NCI-H1436 treated with DMSO at 0.1 percent for 48 hours (cell line): ENCODE measurements at places on chromosomes 16 and 17.

DNA sequence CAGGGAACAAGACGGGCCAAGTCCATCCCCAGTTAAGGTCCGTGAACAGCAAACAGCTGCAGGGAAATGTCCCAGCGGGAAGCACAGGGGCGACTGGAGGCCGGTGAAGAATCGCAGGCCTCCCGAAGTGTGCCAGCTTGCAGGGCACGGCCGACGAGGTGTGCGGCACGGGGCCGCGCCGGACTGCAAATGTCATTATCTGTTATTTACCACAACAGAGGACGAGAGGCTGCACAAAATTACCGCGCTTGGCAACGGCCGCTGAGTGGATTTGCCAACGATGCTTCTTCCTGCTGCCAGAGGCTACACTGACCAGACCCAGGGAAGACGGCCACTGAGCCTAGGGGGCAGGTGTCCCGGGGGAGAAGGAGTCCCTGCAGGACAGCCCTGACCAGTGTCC, 53.1 kb downstream of the RPH3AL start:
- DNase-seq, result no peak

DNA sequence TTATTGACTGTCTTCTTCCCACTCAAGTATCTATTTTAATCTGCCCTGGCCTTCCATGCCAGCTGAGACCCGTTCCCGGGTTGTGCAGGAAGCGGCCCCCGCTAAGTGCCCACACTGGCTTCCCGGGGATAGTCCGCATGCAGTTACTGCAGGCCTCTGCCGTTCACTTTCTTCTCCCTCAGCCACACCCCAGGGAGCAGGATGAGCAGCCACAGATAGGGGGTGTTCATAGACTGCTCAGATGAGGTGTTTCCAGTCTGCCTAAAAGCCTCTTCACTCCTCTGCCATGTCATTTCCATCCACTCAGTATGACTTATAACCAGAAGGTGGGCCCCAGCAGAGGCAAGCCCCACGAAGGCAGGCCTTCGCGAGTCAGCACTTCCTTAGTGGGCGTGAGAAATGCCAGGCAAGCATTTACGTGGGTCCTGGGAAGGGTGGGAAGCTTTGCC, 7.7 kb downstream of the MED9 start:
- no peak for DNase-seq

GRCh38 chr17:28841901-28842281, 699 bp downstream of the FAM222B start:
- DNase-seq, result no peak

GRCh38 chr17:81387100-81388090, 7.9 kb upstream of the BAHCC1 start:
- no peak for DNase-seq

DNA sequence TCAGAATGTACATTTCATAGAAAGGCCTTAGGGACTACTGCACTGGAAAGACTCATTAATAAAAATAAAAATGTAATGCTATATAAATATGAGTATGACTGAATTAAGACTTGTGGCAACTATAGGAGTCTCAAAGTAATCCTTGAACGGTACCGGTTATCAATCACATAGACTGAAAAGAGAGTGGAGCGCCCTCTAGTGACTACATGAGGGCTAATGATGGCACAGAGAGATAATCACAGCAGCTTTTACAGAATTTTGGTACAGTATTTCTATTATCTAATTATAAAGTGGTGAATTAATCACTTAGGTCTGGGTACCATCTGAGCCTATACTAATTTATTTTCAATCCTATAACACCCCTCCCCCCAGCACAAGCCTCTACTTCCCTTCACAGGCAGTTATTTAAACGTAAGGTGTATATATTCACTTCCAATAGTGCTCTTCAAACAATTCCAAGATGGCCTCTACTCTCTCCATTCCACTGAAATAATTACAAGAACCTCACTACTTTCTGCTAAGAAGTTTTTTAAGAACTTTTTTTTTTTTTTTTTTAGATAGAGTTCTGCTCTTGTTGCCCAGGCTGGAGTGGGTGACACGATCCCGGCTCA, 40.7 kb upstream of the ANKFY1 start:
- no peak for DNase-seq

DNA sequence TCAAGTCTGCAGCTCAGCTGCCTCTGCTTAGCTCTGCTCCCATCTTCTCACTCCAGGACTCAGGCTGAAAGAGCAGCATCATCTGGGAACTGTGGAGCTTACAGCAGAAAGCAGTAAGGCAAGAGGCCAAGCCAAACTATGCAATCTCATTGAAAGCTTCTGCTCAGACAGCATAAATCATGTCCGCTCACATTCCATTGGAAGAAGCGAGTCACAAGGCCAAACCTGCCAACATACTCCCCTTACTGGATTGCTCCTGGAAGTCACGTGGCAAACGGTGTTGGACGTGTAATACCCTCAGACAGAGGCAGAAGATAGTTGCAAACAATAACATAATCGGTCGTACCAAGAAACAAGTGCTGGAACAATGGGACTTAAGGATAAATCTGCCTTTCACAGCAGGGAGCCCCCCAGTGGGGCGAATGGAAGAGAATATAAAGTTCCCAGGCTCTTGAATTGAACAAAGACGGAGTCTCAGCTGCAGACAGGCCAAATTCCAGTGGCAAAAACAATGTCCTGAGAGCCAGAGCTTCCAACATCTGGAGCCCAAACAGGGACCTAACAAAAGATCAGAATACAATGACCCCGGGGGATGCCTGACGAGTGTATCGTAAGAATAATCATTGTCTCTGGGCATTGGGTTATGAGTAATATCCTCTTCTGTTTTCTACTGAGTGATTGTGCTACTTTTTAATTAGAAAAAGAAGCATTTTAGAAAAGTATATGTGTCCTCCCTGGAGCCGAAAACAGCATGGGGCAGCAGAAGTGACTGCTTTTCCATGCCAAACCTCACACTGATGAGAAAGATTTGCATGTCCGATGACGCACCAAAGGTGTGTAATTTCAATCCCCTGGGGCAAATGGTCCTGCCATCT, 68.4 kb downstream of the CMC2 start:
- no peak for DNase-seq

GRCh38 chr16:78763821-78764440, 664.5 kb downstream of the WWOX start:
- DNase-seq, result no peak

DNA sequence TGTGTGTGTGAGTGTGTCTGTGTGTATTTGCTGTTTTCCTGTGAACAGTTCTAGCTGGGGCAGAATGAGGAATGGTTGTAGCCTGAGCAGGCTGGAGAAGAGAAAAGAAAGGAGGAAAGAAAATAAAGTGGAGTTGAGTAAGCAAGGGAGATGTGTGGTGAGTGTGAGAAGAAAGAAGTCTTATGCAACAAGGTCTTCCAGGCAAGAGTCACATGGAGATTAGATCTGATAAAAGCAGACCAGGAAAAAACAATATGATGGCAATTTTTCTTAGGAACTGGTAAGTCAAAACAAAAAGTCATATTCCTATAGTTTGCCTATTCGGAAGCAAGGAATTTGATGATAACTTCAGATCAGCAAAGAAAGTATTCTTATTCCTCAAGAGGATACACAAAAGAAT, 125.0 kb downstream of the HS3ST3A1 start:
- DNase-seq, result no peak

GRCh38 chr17:8609910-8610309, 20.6 kb downstream of the MYH10 start:
- no peak for DNase-seq

- DNase-seq, result no peak
Measured at GRCh38 chr16:29988346-29989075, 6.9 kb downstream of the HIRIP3 start.

GRCh38 chr17:41967141-41967920, 736 bp downstream of the CNP start:
- no peak for DNase-seq

GRCh38 chr17:66786107-66786506, 48.8 kb upstream of the CACNG5 start:
- no peak for DNase-seq

DNA sequence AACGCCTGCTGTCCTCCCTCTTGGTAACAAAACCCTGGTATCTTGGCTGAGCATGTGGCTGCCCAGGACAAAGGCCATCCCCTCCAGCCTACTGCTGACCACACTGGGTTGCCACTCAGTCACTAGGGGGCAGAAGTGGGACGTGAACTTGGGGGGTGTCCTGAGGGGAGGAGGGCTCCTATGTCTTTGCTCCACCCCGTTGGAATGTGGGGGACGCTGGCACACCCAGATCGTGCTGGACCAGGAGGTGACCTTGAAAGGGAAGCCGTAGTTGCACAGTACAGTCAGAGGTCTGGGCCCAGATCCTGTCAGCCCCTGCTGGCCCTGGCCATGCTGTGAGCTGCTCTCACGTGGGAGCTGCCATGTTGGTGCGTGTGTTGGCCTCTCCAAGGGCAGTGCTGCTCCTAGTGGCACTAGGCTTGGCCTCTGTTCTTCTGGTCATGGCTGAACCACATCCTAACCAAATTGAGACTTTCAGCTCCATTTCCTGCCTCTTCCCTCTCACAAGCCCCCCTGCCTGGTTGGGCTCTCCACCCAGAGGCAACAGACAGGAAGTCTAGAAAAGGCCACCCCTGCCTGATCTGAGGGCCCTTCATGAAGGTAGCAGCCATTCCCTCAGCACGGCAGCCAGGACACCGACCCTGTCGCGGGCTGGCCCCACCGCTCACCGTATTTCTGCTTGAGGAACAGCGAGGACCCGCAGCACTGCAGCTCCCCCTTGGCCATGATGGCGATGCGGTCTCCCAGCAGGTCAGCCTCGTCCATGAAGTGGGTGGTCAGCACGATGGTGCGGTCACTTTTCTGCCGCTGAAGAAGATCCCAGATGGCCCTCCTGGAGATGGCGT, 29.0 kb upstream of the RNPS1 start:
- no peak for DNase-seq

DNA sequence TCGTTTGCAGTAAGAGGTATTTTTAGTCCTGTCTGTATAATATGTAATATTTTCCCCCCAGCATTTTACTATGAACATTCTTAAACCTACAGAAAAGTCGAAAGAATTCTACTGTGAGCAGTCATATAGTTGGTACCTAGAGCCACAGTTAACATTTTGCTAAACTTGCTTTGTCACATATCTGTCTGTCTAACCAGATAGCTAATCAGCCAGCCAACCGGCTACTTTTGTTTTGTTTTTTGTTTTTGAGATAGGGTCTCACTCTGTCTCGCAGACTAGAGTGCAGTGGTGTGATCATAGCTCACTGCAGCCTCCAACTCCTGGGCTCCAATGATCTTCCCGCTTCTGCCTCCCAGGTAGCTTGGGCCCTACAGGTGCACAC, 73.3 kb downstream of the ABCC1 start:
- DNase-seq, result no peak

DNA sequence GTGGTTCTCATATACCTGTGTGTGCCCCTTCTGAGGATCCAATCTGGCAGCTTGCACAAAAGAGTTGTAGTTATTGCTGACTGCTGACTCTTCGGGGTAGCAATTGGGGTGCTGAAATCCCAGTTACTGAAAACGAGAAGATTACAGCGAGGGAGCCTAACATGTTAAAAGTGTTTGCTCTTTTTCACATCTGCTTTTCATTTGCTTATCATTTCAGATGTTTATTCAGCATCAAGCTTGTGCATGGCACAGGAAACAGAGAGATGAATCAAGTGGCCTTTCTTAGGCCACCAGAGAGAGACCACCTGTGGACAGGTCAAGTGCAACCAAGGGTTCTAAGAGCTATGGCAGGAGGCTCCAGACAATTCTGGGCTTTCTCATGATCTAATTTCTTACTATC, 16.9 kb downstream of the DHRS7B start:
- no peak for DNase-seq

DNA sequence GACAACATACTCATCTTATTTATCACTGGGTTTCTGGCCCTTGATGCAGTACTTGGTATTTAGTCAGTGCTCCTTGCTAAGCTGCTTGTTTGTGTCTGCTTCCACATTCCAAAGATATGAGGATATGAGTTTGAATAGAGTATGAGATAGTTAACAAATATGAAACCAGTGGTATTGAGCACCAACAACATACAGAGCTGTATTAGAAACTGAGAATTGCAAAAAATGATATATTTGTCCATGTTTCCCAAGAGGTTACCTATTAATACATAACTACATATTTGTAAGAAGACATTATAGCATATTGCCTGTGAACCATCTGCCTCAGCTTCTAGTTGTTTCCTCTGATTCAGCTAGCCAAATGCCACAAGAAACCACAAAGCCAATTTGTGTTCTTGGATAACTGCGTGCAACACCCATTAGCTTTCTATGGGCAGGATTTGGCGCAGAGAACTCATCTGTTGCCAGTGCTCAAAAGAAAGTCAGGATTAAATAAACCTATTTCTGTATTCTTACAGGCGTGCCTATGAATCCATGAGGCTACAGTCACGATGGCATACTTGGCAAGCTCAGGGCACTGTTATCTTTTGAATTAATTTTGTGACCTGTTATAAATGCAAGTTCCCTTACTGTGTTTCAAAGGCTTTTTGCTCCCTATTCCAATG, 194.4 kb downstream of the MAP2K6 start:
- DNase-seq, result no peak

- no peak for DNase-seq
Measured at GRCh38 chr16:3825103-3825502, 55.4 kb downstream of the CREBBP start.

DNA sequence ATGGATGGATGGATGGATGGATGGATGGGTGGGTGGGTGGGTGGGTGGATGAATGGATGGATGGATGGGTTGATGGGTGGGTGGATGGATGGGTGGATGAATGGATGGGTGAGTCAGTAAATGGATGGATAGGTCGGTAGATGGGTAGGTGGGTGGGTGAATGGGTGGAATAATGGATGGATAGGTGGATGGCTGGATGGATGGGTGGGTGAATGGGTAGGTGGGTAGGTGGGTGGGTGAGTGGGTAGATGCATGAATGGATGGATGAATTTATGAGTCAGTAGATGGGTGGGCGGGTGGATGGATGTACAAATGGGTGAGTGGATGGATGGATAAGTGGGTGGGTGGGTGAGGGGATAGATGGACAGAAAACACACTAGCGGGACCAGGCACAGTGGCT, 4.9 kb downstream of the ZG16B start:
- no peak for DNase-seq

GRCh38 chr16:25270577-25270976, 12.9 kb upstream of the ZKSCAN2 start:
- no peak for DNase-seq

GRCh38 chr17:78442648-78443218, 64.3 kb downstream of the PGS1 start:
- DNase-seq, result no peak
